Uterus (tissue), 4 donors: ENCODE measurements at places on chromosomes 11 and 22. TPM values are rescaled to one million over a fixed set of nuclear protein-coding genes. Genes with fewer than 3 reads are reported as not detected.

GRCh38 chr11:66479394-66480116 lies 679 bp upstream of the DPP3 start:
- no peaks in the 10 kb centered on the region for H3K27me3 ChIP-seq
- no peaks in the 10 kb centered on the region for H3K4me1 ChIP-seq
- H3K27ac ChIP-seq: peak overlapping the region; percentile 90
- DNase-seq: peak; percentile 46
- H3K4me3 ChIP-seq: peak overlapping the region; percentile 92
- H3K36me3 ChIP-seq: no peaks in the 10 kb centered on the region

GRCh38 chr11:64715756-64716472 lies 7.1 kb downstream of the NRXN2 start:
- H3K36me3 ChIP-seq: no peaks in the 10 kb centered on the region
- no peak for DNase-seq
- H3K4me3 ChIP-seq: no peak overlapping the region
- peaks cover 32% of the 10 kb centered on the region for H3K27me3 ChIP-seq
- H3K4me1 ChIP-seq: peaks cover 13% of the 10 kb centered on the region
- no peak overlapping the region for H3K27ac ChIP-seq

Gene SLC43A3
- total RNA-seq: 141 TPM

DNA sequence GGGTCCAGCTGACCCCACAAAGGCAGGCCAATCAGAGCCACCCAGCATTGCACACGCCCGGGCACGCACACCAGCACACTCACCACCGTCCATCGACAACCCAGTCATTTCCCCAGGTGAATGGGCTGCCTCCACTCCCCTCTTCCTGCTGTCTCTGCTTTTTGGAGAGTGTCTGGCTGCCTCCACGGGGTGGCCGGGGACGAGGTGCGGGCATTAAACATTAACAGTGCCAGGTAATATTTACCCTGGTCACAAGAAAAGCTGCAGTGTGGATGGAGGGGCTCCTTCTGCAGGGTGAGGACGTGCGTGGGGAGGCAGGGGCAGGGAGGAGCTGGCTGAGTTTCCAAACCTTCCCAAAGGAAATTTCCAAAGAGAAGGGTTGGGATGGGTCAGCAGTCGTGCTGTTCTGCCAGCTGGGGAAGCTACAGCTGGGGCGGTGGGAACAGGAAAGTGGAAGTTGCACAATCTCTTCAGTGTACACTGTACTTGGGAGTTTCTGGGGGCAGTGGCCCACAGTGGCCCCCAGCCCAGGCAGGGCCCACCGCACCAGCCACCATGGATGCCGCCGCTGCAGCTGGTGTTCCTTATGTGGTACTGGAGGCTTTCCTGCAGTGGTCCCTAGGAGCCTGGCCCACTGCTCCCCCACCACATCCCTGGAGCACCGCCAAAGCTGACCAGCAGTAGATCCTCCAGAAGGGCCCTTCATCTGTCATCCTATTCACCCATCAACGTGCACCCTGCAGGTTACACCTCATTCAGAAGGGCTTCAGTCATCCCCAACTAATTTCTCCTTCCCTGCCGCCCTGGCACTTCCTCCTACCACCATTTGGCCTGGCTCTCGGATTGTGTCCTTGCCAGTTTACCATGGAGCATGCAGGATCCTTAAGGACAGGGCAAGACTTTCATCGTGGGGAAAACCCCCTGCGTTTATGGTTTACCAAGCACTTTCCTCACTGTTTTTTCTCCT lies at the start of gene FXYD2:
TSS of gene FXYD2 (minus strand) at position 174 of the 967 bp plus-strand sequence. CDS start at position 108, 66 bp downstream.
- H3K27me3 ChIP-seq: no peaks in the 10 kb centered on the region
- H3K27ac ChIP-seq: peak within 1 kb of the TSS; percentile 75
- H3K4me3 ChIP-seq: no peak within 1 kb of the TSS
- no peaks in the 10 kb centered on the region for H3K36me3 ChIP-seq
- H3K4me1 ChIP-seq: no peaks in the 10 kb centered on the region

DNA sequence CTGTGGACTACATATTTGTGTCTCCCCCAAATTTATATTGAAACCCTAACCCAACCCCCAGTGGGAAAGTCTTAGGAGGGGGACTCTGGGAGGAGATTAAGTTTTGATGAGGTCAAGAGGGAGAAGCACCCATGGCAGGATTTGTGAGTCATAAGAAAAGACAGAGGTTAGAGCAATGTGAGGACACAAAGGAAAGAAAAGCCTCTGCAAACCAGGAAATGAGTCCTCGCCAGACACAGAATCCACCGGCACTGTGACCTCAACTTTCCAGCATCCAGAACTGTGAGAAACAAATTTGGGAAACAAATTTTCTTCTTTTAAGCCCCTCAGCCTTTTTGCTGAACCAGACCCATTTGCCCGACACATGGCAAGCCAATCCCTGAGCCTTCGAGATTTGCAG lies 397.0 kb downstream of the NTM start:
- H3K4me3 ChIP-seq: no peak overlapping the region
- H3K36me3 ChIP-seq: no peaks in the 10 kb centered on the region
- no peaks in the 10 kb centered on the region for H3K27me3 ChIP-seq
- no peaks in the 10 kb centered on the region for H3K4me1 ChIP-seq
- DNase-seq: no peak
